ENCODE measurements at places on chromosomes 2 and 18.
A peak's percentile ranks its signal among the peaks of the same experiment; 100 is the strongest.

GRCh38 chr18:54845787-54846186 lies 17.5 kb downstream of the RAB27B start:
- DNase-seq = no peak

GRCh38 chr2:33859811-33860461 lies 260.8 kb upstream of the FAM98A start:
- DNase-seq = no peak

- DNase-seq = no peak
Measured at GRCh38 chr18:68887410-68887809, 89.5 kb downstream of the CCDC102B start.

DNA sequence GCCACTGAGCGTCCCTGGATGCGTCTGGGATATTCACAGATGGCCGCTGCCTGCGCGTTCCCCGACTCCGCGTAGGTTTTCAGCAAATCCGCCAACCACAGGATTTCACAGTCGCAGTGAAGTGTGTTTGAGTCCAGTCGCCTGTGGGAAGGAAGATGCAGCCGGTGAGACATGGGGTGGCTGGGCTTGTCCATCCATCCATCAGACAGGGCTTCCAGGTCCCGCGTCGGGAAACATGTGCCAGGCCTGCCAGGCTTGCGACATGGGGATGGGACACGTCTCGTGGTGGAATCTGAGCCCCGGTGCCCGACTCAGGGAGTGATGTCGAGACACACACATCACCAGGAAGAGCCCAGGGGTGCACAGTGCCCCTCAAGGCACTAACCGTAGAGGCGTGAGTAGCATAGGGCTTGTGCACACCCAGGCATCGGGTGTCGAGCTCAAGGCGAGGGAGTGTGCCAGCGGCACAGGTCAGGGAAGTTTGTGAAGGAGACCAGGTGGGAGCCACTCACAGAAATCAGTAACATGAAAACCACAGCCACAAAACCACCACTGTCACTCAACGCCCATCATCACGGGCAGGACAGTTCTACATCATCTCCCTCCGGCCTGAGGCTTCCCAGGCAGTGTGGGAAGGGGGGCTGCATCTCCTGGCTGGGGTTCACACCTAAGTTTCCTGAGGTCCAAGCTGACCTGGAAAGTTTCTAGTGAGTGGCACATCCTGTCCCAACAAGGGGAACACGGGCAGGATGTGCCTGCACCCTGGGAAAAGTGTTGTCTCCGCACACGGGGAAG lies 63.9 kb downstream of the PXDN start:
- no peak for DNase-seq

DNA sequence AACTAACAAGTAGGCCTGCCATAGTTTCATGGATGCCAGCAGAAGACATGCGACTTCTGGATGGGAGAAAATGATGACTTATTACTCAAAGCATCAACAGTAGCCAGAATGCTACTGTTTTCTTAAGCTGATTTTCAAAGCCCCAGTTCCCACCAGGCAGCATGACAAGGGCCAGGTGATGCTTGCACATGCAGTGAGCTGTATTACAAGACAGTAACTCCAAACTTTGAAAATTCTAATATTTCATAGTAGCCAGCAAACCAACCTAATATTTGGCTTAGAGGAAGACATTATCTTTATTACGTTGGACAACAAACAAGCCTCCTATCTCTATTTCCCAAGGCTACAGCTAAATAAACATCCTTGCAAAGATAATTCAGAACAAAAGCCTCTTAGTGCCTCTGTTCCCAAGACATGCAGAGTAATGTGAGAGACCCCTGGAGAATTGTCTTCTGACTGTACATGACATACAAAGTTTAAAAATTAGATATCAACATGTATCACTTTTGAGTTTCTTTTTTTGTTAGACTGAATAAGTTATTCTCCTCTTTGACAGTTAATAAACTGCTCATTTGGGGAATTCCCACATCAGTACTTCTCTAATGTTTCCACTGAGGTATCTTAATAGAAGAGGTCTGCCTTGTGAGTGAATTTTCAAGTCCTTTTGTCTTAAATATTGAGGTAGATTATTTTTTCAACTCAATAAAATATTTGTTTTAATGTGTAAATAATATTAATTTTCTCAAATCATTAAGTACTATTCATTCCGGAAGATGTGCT lies 367.6 kb upstream of the CWC22 start:
- no peak for DNase-seq

- DNase-seq = no peak
Measured at GRCh38 chr2:236712961-236713673, 143.5 kb downstream of the ACKR3 start.

GRCh38 chr18:3463051-3463450 lies 13.1 kb downstream of the TGIF1 start:
- DNase-seq = no peak

GRCh38 chr2:29129586-29130281 lies 14.5 kb downstream of the CLIP4 start:
- peak; percentile 29 for DNase-seq

- no peak for DNase-seq
Measured at GRCh38 chr2:47293976-47294375, 109.0 kb upstream of the MSH2 start.

GRCh38 chr2:7450188-7450832 lies 533.1 kb downstream of the RNF144A start:
- DNase-seq = no peak

GRCh38 chr2:191126386-191127085 lies 24.3 kb downstream of the STAT4 start:
- DNase-seq = no peak

DNA sequence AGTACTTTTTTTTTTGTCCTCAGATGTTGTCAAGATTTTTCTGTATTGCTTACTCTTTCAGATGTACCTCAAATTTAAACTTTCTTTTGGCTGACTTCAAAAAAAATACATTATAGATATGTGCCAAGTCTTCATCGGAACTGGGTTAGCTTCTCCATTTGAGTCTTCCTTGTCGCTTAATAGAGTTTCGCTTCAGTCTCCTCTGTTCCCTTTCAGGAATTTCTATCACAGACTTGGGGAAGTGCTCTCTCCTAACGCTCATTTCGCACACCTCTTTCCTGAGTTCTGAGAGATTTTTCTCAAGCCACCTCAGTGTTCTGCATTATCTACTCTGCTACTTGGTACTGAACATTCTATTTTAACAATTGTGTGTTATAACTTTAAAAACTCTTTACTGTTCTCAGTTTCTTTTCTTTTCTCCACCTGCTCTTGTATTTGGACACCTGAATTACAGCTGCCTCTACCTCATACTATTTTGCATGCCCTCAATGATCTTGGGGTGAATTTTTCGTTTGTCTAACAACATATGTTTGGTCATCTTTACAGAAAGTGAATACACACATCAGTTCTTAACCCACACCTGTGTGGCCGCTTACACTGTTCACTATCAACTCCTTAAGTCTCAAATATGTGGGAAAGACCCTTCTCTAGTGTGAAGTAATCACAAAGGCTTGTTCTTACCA lies 16.5 kb downstream of the PTPN2 start:
- DNase-seq = no peak

- no peak for DNase-seq
Measured at GRCh38 chr2:225841314-225841713, 441.8 kb downstream of the NYAP2 start.

DNA sequence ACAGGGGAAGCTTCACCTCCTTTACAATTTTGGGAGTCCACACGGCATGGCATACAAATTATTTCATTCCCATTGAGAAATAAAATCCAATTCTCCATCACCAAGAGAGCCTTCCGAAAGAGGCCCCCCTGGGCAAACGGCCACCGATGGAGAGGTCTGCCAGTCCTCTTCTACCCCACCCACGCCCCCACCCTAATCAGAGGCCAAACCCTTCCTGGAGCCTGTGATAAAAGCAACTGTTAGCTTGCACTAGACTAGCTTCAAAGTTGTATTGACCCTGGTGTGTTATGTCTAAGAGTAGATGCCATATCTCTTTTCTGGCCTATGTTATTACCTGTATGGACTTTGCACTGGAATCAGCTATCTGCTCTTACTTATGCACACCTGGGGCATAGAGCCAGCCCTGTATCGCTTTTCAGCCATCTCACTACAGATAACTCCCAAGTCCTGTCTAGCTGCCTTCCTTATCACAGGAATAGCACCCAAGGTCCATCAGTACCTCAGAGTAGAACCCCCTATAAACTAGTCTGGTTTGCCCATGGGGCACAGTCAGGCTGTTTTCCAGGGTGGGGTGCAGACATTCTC lies 58.3 kb downstream of the BCL11A start:
- no peak for DNase-seq

- no peak for DNase-seq
Measured at GRCh38 chr2:117101613-117102012, 712.9 kb upstream of the DDX18 start.

- DNase-seq = peak; percentile 43
Measured at GRCh38 chr2:101540518-101540917, 65.6 kb upstream of the RFX8 start.

- DNase-seq = no peak
Measured at GRCh38 chr2:112493858-112494648, 12.1 kb downstream of the TTL start.

- DNase-seq = peak; percentile 81
Measured at GRCh38 chr2:172395503-172395902, 31.9 kb upstream of the ITGA6 start.

GRCh38 chr2:190973726-190974628 lies 40.0 kb downstream of the STAT1 start:
- DNase-seq = no peak

DNA sequence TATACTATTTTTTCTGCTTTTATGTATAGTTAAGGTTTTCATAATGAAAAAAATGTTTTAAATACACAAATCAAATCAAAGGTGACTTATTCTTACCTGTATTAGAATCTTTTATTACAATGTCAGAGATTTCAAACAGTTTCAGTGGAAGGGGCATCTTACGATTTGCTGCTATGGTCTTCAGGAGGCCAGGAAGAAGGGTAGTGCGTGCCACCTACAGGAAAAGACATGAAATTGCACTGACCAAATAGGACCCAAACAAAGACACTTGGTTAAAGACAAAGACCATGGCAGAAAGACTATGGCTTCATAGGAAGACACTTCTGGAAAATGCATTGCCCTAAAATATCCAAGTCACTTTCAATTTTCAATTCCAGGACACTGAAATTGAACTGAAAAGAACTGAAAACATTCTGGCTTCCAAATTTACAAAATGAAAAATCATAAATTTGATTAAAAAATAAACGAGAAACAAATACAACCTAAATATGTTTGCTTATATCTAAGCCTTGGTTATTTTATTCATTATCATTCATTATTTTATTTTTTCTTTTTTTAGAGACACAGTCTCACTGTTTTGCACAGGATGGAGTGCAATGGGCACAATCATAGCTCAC lies 42.1 kb downstream of the FARSB start:
- DNase-seq = peak; percentile 66

GRCh38 chr18:49177812-49178211 lies 227.0 kb upstream of the SMAD7 start:
- DNase-seq = peak; percentile 68

DNA sequence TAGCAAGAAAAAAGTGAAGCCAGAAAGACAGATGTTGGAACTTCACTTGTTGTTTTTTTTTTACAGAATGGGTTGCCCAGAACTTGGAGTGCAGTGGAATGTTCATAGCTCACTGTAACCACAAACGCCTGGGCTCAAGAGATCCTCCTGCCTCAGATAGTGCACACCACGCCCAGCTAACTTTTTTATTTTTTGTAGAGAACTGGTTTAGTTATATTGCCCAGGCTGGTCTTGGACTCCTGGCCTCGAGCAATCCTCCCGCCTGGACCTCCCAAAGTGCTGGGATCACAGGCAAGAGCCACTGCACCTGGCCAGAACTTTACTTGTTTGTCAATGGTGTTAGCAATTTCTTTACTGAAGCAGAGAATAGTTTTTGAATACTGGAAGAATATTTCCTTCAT lies 11.9 kb upstream of the ASPRV1 start:
- DNase-seq = peak; percentile 89

GRCh38 chr18:80136679-80137078 lies 27.6 kb downstream of the ADNP2 start:
- DNase-seq = no peak

DNA sequence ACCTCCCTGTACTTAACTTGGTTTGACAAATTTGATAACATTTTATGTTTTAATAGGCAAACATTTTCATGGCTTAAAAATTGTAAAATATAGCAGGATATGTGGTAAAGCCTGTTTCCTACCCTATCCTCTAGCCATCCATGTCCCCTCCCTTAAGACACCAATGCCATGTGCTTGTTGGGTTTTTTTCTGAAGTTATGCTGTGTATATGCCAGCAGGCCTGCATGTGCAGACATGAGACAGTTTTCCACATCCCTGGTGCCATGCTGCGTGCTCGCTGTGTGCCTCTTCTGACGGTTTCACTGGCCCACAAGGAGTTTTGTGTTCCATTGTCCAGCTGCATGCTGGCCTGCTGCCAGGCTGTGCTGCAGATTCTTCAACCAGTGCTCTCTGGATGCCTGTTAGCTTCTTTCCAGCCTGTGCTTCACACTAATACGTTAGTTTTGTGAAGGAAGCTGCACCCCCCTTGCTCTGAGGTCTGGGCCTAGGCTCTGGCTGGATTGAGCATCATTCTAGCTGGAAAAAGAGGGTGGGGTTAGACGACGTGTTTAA lies 16.9 kb downstream of the INPP4A start:
- no peak for DNase-seq

DNA sequence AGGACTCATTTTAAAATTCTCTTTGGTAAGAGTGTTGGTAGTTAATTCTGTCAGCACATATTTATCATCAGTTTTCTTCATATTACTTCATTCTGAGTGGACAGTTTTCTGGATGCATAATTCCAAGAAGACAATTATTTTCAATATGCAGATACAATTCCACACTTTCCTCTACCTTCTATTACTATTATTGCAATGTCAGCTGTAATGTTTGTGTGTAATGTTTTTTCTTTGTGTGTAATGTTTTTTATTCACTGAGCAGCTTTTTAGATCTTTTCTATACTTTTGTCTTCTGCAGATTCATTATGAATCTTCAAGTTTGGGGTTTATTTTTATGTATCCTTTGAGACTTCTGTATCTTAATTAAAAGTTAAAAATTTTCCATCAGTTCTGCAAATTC lies 264.0 kb upstream of the VRK2 start:
- DNase-seq = no peak

GRCh38 chr2:222451224-222451674 lies 26.9 kb downstream of the SGPP2 start:
- DNase-seq = peak; percentile 75

GRCh38 chr18:51211552-51211951 lies 14.1 kb upstream of the MEX3C start:
- peak; percentile 98 for DNase-seq

- DNase-seq = no peak
Measured at GRCh38 chr2:119109866-119110265, 48.7 kb downstream of the C1QL2 start.

GRCh38 chr2:149903626-149904025 lies 316.1 kb upstream of the MMADHC start:
- no peak for DNase-seq
